ENCODE measurements at places on chromosomes 13 and 19. TPM values are rescaled to one million over a fixed set of nuclear protein-coding genes. Genes with fewer than 3 reads are reported as not detected.
A peak's percentile ranks its signal among the peaks of the same experiment; 100 is the strongest.

The ZNF14 gene
- total RNA-seq = 3.1 TPM

The CD37 gene
- total RNA-seq = not detected

The PLIN4 gene
- not detected for total RNA-seq

The CNN1 gene
- total RNA-seq = 9.2 TPM

The CEACAM19 gene
- 2.2 TPM for total RNA-seq

The ZIK1 gene
- total RNA-seq = 0.82 TPM

The KLK7 gene
- total RNA-seq = not detected

The SLC25A41 gene
- total RNA-seq = not detected

The PRTN3 gene
- not detected for total RNA-seq

The FXYD7 gene
- total RNA-seq = not detected

GRCh38 chr19:4539693-4540581 is at the start of gene LRG1:
Gene LRG1 (minus strand): TSS chr19:4540036. CDS start chr19:4540013, 23 bp downstream.
- no peak within 1 kb of the TSS for H3K27ac ChIP-seq
- DNase-seq = no peak
- no peaks in the 10 kb centered on the region for H3K4me1 ChIP-seq
- H3K36me3 ChIP-seq = no peaks in the 10 kb centered on the region
- H3K4me3 ChIP-seq = no peak within 1 kb of the TSS
- H3K27me3 ChIP-seq = peaks cover 25% of the 10 kb centered on the region

DNA sequence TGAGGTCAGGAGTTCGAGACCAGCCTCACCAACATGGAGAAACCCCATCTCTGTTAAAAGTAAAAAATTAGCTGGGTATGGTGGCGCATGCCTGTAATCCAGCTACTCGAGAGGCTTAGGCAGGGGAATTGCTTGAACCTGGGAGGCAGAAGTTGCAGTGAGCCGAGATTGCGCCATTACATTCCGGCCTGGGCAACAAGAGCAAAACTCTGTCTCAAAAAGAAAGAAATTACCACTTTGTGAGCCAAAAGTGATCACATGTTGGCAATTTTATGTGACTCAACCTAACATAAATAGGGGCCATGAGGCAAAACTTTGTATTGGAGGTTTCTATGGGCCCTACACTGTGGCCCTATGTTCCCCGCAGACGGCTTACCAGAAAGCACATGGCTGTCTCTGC is 72.2 kb downstream of the MAP4K1 start:
- DNase-seq = no peak
- H3K4me1 ChIP-seq = peaks cover 18% of the 10 kb centered on the region
- H3K36me3 ChIP-seq = no peaks in the 10 kb centered on the region
- H3K27me3 ChIP-seq = peaks cover 3% of the 10 kb centered on the region

DNA sequence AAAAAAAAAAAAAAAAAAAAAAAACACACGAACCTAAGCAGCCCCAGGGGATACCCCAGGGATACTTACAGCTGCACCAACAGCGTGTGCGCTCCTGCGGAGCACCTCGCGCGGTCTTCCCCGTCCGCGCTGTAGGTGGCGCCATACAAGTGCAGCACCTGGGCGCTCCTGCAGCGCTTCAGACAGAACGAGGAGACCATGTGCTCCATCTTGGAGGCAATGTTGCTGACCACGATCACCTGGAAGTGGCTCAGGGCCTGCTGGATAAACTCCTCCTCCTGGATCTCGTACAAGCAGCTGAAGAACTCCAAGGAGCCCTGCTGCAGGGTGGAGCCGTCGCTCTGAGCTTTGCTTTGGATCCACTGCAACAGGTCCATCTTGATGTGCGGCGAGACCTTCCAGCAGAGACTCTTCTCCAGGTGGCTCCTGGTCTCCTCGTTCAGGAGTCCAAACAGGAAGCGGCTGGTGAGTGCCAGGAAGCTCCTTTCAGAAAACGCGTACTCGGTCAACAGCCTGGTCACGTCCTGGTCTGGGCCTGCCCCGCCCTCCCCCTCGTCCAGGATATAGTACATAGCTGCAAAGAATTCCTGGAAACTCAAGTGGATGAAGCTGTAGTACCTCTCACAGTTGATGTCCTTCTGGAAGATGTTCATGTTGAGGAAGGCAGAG is 14.5 kb downstream of the NLRP12 start:
- no peak for DNase-seq
- no peak overlapping the region for H3K4me3 ChIP-seq
- no peaks in the 10 kb centered on the region for H3K27me3 ChIP-seq
- H3K27ac ChIP-seq = no peak overlapping the region

- H3K27me3 ChIP-seq = peaks cover 2% of the 10 kb centered on the region
- no peak for DNase-seq
- H3K27ac ChIP-seq = peak overlapping the region; percentile 95
- no peak overlapping the region for H3K4me3 ChIP-seq
Measured at GRCh38 chr19:19457671-19458070, 52.2 kb downstream of the GATAD2A start.

DNA sequence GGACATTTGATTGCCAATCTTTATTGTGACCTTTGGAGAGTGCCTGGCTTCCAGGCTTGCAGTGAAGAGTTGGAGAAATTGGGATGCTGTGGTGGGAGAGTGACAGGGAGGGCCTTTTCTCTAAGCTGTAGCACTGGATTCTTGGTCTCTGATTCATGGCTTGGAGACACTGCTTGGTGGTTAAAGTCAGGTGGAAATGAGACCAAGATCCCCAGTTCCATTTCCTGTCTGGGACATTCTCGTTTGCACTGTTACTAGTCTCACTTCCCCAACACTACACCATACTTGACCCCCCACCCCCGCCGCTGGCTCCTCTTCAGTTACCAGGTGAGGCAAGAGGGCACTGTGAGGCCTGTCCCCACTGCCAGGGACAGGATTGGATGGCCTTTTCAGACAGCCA is 2.9 kb downstream of the SUPT5H start:
- DNase-seq = peak; percentile 57
- peaks cover 14% of the 10 kb centered on the region for H3K27me3 ChIP-seq
- peak overlapping the region; percentile 96 for H3K4me3 ChIP-seq
- H3K36me3 ChIP-seq = peaks cover 51% of the 10 kb centered on the region

DNA sequence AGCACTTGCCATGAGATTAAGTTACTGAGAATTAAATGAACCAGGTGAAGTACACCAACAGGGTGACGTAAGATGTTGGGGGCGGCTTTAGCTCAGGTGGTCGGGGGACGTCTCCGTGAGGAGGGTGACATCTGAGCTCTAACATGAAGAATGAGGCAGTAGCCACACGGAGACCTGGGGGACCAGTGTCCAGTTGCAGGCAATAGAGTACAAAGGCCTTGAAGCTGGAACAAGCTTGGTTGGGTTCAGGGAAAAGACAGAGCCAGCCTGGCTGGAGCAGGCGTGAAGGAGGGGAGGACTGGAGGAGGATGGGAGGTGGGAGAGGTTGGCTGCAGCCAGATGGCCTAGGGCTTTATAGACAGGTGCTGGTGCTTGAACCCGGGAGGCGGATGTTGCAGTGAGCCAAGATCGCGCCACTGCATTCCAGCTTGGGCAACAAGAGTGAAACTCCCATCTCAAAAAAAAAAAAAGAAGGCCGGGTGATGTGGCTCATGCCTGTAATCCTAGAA is 1.6 kb downstream of the SPINT2 start:
- H3K27me3 ChIP-seq = peaks cover 5% of the 10 kb centered on the region
- H3K4me1 ChIP-seq = peaks cover 50% of the 10 kb centered on the region

DNA sequence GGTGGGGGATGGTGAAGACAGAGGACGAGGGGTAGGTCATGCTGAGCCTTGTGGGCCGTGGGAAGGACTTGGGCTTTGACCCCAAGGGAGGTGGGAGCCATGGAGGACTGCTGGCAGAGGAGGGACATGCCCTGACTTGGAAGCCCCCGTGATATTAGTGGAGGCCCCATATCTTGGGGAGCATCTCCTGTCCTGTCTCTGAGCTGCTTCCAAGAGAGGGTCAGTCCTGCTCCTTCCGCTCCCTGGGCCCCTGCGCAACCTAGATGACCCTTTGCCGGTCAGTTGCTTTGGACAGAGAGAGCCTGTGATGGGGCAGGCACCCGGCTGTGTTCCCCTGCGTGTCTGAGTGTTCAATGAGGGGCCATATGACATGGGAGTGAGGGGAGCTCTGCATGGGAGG is 5.2 kb downstream of the TLE6 start:
- peaks cover 15% of the 10 kb centered on the region for H3K4me1 ChIP-seq
- no peak overlapping the region for H3K4me3 ChIP-seq
- H3K27ac ChIP-seq = no peak overlapping the region
- H3K27me3 ChIP-seq = peaks cover 14% of the 10 kb centered on the region

GRCh38 chr13:32010136-32010535 is 21.4 kb upstream of the FRY start:
- no peaks in the 10 kb centered on the region for H3K36me3 ChIP-seq
- H3K4me1 ChIP-seq = peaks cover 13% of the 10 kb centered on the region
- DNase-seq = no peak
- H3K4me3 ChIP-seq = no peak overlapping the region

- H3K36me3 ChIP-seq = no peaks in the 10 kb centered on the region
- peaks cover 13% of the 10 kb centered on the region for H3K4me1 ChIP-seq
- peaks cover 3% of the 10 kb centered on the region for H3K27me3 ChIP-seq
- H3K27ac ChIP-seq = 0 out of 2 replicates have a peak overlapping the region, but pooled peaks have one; percentile 20
Measured at GRCh38 chr19:17346109-17346671, 8.8 kb downstream of the GTPBP3 start.

DNA sequence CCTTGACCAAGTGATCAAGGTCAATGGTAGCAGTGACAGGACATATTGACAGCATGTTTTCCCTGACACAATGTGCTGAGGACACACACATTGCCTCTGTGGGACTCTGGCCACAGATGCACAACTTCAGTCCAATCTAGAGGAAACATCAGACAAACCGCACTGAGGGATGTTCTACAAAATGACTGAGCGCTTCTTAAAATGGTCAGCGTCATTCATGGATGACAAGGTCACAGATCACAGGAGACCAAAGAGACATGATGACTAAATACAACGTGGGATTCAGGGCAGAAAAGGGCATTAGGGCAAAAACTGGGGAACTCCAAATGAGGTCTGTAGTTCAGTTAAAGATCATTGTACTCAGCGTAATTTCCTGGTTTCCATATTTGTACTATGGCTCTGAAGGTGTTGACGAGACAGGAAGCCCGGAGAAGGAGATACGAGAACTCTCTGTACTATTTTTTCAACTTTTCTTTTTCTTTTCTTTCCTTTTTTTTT is 20.6 kb downstream of the PBX4 start:
- H3K27me3 ChIP-seq = peaks cover 7% of the 10 kb centered on the region
- no peak for DNase-seq
- no peak overlapping the region for H3K27ac ChIP-seq
- no peaks in the 10 kb centered on the region for H3K36me3 ChIP-seq

GRCh38 chr19:18833849-18834643 is 2.3 kb downstream of the UPF1 start:
- no peaks in the 10 kb centered on the region for H3K27me3 ChIP-seq
- H3K4me1 ChIP-seq = peaks cover 54% of the 10 kb centered on the region
- DNase-seq = no peak
- peaks cover 28% of the 10 kb centered on the region for H3K36me3 ChIP-seq
- H3K27ac ChIP-seq = peak overlapping the region; percentile 25
- peak overlapping the region; percentile 98 for H3K4me3 ChIP-seq
